ENCODE measurements at places on chromosomes 6 and 20.

DNA sequence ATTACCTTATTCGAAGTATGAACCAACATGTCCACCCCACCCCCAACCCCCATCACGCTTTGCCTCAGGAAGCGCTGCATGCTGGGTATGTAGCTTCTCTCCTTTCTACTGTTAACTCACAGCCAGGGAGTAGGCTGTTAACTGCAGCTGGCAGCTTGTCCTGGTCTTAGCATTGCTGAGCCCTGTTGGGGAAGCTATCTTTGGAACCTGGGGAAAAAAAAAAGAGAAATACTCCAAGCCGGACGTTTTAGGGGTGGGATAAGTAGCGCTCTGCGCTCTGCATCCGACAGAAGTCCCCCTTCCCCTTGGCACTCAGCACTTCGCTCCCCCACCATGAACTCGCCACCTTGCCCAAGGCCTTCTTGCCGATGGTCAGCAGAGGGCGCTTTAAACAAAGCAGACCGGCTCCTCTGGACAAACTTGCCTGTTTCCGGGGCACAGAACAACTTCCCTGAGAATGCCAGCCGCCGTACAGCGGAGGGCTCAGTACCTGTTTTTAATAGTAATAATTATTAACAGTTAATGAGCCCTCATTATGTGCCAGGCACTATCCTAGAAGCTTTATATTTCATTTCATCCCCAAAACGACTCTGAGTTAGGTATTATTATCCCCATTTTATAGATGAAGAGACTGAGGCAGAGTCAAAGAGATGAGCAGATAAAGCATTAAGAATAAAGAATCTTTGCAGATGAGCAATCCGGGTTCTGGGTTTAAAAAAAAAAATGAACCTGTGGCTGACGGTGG, 35.2 kb upstream of the MDFI start:
- DNase-seq = peak; percentile 54

- DNase-seq = no peak
Measured at GRCh38 chr20:50792708-50793574, 1.9 kb upstream of the BCAS4 start.

DNA sequence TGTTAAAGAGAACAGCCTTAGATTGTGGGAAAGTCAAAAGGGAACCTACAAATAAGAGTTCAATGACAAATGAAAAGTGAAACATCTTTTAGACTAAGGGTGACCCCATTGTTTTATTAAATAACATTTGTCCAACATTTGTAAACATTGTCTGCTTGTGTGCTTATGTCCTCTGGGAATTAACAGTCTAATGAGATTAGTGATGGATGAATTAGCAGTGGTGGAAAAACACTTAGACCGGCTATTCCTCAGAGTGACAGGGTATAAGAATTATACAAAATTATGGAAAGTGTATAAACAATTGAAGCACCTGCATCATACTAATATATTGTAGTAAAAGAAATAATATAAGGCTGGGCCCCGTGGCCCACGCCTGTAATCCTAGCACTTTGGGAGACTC, 29.3 kb upstream of the HFE start:
- no peak for DNase-seq

- DNase-seq = no peak
Measured at GRCh38 chr6:79821859-79822258, 125.5 kb downstream of the ELOVL4 start.

- no peak for DNase-seq
Measured at GRCh38 chr6:157049133-157049532, 272.0 kb downstream of the ARID1B start.

DNA sequence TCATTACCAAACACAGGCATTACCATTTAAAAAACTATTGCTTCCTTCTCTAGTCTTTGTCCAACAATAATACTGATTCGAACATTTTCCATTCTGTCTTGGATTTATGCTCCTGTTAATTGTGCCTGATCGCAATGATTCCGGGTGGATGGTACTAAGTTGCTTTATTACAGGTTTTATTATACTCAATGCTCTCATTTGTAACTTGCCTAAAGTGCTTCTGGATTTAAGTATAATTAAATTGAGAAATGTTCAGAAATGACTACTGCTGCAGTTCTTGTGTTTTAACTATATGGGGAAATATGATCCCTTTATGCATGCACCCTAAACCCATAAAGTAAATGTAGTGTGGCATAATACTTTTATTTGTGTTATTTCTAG, 7.2 kb downstream of the TFAP2A start:
- no peak for DNase-seq
